Stimulated activated CD8-positive, alpha-beta memory T cell treated with anti-CD3 and anti-CD28 coated beads, Interleukin-2, amount 100 ng/mL, for 1 hour (primary cell): ENCODE measurements at places on chromosomes 11 and 22.

GRCh38 chr11:13107544-13108044 lies 98.5 kb downstream of the RASSF10 start:
- no peak for DNase-seq

- DNase-seq: no peak
Observed at GRCh38 chr11:12100841-12101242, 9.5 kb upstream of the MICAL2 start.

- DNase-seq: no peak
Observed at GRCh38 chr22:38735465-38736256, 20.1 kb downstream of the SUN2 start.

DNA sequence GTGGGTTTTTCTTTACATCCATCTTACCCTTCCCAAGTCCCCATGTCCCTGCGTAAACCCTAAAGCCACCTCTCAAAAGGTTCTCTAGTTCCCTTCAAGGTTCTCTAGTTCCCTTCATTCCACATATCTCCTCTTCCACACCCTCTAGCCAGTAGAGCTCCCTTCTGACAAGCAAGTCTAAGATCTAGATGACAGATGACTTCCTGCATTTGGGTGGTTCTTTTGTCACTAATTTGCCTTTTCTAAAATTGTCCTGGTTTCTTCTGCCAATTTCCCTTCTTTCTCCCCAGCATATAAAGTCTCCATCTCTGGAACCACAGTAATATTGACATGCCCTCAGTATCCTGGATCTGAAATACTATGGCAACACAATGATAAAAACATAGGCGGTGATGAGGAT lies 7.8 kb downstream of the CD3E start:
- DNase-seq: no peak

DNA sequence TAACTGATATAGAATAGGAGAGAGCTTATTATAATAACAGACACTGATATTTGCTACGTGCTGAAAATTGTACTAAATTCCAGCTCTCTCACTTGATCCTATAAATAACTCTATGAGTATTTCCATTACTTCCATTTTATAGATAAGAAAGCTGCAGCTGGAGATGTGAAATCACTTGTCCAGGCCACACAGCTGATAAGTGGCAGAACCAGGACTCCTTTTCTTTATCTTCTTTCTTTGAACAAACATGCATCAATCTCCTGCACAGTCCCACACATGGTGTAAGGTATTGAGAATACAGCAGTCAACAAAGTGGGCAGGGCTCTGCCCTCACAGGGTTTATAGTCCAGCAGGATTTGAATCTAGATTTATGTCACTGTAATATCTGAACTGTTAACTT lies 652.1 kb downstream of the NELL1 start:
- no peak for DNase-seq

- DNase-seq: no peak
Observed at GRCh38 chr11:110985547-110985946, 260.0 kb upstream of the POU2AF2 start.
